ENCODE measurements at places on chromosomes 16 and 17.

- DNase-seq: no peak
These were observed 19.6 kb upstream of the COPRS start for GRCh38 chr17:31878703-31879073.

DNA sequence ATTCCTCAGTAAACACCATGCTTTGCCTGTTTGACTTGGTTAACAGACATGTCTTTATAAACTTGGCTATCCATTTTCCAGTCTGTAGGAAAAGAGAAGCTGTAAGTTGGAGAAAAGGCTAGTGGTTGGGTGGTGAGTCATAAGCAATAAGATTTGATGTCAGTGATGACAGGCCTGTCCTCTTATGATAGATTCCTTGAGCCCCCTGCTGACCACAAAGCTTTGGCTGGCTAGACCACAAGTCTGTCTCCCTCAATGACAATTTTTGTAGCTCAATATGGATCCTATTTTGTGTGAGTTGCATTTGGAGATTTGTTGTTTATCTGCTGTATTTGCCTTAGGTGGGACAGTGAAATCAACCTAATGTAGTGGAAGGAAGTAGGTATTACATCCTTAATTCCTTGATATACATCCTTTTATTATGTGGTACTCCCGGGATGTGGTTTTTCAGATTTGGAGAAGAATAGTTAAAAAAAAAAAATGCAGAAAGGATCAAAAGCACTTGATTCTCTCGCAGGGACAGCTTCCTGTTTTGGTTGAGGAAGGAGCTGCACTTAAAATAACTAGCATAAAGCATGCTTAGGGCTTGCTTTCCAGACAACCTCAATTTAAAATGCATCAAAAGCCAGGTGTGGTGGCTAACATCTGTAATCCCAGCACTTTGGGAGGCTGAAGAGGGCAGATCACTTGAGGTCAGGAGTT, 67.4 kb downstream of the SIAH1 start:
- no peak for DNase-seq

GRCh38 chr17:29771546-29771945, 148.8 kb upstream of the CORO6 start:
- DNase-seq: no peak

- DNase-seq: no peak
These were observed 80.9 kb upstream of the STAC2 start for GRCh38 chr17:39306509-39307212.

GRCh38 chr17:61447358-61447757, 4.9 kb upstream of the TBX4 start:
- no peak for DNase-seq

- DNase-seq: no peak
These were observed 13.9 kb downstream of the CDH3 start for GRCh38 chr16:68658974-68659360.

DNA sequence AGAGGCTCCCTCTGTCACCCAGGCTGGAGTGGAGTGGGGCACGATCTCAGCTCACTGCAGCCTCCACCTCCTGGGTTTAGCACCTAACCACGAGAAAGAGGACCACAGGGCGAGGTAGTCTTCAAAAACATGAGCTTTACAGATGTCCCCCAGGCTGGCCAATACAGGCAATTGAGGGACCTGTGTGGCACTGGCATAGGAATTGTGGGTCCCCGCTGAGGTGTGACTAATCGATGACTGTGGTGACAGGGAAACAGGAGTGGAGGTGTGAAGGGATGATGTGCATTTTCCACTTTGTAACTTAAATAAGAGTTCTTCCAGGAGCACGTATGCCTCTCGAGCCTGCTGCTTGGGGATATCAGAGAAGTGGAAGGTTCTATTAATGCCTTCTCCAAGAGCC, 12.6 kb upstream of the ARHGAP17 start:
- no peak for DNase-seq

DNA sequence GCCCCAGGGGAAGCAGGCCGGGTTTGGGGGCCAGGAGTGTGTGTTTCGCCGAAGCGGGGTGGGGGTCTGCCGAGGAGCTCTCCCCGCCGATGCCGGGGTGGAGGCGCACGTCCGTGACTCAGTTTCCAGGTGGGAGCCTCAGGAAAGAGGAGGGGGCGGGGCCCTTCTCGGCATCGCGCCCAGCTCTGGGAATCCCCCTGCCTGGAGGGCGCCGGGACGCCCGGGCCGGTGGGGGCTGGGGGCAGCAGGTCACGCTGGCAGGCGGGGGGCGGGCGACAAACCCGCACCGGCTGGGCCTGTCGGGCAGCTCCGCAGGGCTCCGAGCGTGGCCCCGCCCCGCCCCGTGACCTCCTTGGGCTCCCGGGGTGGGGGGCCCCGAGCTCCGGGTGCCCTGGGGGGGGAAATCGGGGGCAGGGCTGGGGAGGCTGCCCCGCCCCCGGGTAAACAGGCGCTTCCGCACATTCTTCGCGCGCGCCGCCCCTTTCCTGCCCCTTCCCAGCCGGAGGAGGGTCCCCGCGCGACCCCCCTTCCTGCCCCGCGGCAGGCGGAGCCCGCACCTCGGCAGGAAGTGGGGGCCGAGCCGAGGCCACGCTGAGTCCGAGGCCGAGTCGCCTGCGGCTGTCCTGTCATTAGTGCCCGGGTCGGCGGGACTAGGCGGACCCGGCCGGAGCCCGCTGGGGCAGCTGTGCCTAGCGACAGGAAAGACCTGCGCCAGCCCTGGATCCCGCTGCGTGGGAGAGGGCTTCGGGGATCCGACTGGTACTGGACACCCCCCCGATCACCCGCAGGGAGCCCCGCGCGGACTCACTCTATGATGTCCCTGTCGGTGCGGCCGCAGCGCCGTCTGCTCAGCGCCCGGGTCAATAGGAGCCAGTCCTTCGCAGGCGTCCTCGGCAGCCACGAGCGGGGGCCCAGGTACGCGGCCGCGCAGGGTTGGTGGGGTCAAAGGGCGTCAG, 9.3 kb downstream of the RIPOR1 start:
- DNase-seq: no peak

Data from stimulated activated CD8-positive, alpha-beta memory T cell treated with anti-CD3 and anti-CD28 coated beads, Interleukin-4, amount 100 ng/mL, for 1 hour (primary cell).